ENCODE measurements at places on chromosomes 12 and 14. TPM values are rescaled to one million over a fixed set of nuclear protein-coding genes. Genes with fewer than 3 reads are reported as not detected.

CLEC14A gene
- total RNA-seq, result 2.8 TPM

LRR1 gene
- 28.3 TPM for total RNA-seq

RPL10L gene
- total RNA-seq, result not detected

WASHC3 gene
- total RNA-seq, result 87.1 TPM

ANO2 gene
- total RNA-seq, result not detected

CLEC6A gene
- not detected for total RNA-seq

KRT85 gene
- not detected for total RNA-seq

GPN3 gene
- total RNA-seq, result 7.7 TPM

DNAI7 gene
- total RNA-seq, result 0.28 TPM

FAM90A1 gene
- total RNA-seq, result not detected

All from IMR-90 (cell line).